ENCODE measurements at places on chromosomes 5 and 9.

DNA sequence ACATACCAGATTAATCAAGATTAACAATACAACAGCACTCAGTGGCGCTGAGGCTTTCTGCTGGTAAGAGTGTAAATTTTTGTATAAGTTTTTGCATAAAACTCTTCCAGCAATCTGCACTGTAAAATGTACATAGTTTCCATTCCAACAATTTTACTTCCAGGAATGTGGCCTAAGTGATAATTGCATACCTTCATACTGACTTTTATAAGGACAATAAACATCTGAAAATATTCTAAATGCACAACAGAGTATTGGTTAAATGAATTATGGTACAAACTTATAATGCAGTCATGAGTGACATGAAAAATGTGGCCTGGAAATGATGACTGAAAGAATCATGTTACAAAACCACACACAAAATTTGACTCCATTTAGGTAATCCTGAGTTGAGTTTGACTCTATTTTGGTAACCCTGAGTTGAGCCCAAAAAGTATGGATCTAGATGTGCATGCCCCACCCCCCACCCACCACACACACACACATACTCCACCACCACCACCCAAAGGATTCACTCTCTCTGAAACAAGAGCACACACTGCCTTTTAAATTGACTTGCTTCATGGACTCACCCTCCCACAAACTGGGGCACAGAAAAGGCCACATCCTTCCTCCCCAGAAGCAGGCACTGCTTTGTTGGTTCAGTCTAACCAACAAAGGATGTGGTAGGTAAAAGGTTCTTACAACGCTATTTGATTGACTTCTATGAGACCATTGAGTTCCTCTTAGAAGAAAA is 137.6 kb downstream of the SUSD1 start:
- DNase-seq: peak; percentile 37

GRCh38 chr5:125603321-125603720 is 819.9 kb upstream of the GRAMD2B start:
- no peak for DNase-seq

GRCh38 chr5:125487231-125487630 is 740.8 kb upstream of the ZNF608 start:
- DNase-seq: no peak

DNA sequence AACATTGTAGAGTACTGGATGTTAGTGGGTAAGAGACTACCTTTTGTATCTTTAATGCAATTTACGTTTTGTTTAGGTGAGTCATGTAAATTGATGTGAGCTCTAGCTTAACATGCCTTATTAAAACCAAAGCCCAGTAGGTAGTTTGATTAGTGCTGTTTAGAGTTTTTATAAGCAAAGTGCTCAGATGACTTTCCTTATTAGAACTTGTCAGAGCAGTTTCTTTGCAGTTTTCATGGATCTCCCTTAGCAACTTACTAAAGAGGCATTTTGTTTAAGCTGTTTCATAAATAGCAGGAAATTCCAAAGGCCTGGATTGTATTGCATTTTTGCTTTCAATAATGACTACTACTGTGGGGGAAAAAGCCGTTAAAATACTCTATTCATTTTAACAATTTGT is 14.5 kb downstream of the ZSWIM6 start:
- DNase-seq: no peak

GRCh38 chr5:90161414-90161813 is 248.1 kb downstream of the CETN3 start:
- DNase-seq: no peak

DNA sequence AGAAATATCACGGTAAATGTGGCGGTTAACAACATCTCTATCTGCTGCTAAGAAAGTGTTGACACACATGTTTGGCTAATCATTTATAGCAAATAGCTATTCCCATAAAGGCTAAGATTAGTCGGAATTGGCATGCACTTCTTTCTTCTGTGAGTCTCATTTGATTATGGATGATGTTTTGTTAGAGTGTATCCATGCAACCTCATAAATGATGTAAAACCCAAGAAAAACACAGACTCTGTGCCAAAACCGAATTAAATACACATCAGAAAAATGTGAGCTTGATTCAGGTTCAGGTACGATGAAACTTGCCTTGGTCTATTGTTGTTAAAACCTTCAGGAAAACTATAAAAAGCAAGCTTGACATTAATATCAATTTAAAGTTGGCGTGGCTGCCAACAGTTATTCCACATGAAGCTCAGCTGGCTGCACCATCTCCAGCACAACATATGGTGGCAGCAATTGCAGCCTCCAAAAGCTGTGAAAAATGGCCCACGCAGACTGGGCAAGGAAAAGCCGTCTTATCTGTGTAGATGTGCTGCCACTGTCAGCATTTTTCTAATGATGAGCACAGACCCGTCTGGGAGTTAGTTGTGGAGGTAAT is 41.1 kb upstream of the ICE1 start:
- no peak for DNase-seq

DNA sequence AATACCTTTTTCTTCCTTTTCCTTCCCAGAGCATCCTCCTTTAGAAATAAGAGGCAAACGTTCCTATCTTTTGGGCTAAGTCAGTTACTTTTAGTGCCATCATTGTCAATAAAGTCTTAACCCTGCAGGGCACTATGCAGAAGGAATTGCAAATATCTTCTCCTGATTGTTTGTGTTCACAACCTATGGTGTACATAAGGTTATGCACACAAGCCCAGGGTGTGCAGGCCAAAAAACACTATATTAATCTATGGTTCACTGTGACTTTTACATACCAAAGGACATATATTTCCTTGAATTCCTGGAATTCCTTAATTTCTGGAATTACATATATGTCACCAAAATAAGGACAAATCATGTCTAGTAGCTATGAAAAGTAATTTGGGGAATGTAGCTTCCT is 493.5 kb downstream of the MTRR start:
- DNase-seq: no peak

DNA sequence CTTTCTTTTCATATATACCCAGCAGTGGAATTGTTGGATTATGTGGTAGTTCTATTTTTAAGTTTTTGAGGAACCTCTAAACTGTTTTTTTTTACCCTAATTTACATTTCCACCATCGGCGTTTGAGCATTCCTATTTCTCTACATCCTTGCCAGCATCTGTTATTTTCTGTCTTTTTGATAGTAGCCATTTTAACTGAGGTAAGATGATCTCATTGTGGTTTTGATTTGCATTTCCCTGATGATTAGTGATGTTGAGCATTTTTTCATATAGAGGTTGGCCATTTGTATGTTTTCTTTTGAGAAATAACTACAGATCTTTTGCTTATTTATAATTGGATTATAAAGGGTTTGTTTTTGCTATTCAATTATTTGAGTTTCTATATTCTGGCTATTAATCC is 71.7 kb upstream of the TNC start:
- DNase-seq: no peak

DNA sequence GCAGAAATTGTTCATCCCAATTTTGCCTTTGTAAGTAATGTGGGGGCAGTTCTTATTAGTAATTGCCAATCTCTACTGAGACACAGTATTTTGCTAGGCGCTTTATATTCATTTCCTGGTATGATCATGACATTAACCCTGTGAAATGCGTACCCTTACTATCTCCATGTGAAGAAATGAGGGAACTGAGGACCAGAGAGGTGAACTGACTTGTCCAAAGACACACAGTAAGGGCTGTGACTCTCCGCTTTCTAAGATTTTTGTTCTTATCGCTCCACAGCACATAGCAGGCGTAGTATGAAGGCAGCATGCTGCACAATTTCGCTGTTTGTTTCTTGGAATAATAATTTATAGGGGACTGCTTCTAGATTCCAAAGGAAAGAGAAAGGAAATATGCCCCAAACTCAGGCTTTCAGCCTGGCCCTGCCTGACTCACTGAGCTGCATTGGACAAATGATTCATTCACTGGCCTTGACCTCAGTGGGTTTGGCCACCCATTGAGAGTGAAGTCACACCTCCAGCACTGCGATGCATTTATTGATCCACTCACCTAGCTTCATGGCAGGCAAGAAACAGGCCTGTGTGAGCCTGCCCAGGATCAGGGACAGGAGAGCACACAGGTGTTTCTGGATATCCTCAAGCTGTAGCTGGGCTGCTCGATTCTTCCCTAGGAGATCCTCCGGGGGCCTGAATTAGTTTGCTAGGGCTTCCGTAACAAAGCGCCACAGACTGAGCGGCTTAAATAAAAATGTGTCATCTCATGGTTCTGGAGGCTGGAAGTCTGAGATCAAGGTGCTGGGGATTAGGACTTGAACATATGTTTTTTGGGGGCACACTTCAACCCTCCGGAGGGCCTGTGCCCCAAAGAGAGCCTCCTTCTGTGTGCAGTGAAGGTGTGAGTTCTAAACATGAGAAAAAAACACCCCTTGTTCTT is 7.2 kb upstream of the DUSP1 start:
- no peak for DNase-seq

DNA sequence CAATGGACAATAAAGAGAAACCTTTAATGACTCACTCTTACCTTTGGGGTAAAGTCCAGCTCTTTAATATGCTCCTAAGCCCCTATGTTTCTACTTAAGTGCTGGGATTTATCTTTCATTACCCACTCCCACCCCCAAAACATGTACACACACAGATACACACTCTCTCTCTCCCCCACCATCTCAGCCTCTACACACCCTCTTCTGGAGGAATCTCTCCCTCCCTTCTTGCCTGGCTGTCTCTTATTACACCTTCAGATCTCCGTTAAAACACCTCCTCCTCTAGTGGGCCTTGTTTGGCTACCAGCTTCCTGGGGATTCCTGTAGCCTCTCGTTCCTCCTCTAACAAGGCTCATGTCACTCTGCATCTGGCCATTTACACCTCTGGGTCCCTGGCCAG is 6.9 kb downstream of the GPRIN1 start:
- DNase-seq: no peak

DNA sequence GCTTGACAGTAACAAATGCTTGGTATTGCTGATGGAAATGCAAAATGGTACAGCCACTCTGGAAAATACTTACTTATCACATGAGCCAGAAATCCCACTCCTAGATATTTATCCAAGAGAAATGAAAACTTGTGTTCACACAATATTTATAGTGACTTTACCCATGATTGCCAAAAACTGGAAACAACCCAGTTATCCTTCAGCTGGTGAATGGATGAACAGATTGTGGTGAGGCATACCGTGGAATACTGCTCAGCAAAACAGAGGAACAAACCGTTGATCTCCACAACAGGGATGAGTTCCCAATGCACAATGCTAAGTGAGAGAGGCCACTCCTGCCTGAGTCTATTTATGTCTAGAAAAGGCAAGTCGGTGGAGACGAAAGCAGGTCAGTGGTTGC is 40.5 kb upstream of the LRRC14B start:
- DNase-seq: no peak

GRCh38 chr9:120919843-120920805 is 6.5 kb downstream of the TRAF1 start:
- no peak for DNase-seq

- no peak for DNase-seq
Observed at GRCh38 chr9:21777701-21778100, 24.7 kb upstream of the MTAP start.

GRCh38 chr5:55847837-55848236 is 3.3 kb upstream of the IL31RA start:
- DNase-seq: no peak

DNA sequence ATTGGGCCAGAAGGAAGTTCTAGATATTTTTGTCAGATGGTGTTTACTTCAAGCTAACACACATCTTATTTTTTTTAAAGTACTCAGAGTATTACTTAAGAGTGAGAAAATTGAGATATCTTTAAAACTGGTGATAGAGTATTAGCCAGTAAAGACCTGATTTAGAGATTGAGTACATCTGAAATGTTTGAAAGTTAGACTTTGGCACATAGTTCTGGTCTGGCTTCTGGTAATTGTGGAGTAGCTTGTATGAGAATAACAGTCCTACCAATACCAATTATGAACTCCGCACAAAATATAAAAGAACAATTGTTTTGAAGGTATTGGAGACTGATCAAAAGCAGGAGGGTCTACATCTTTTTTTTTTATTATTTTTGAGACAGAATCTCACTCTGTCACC is 44.5 kb upstream of the GLIPR2 start:
- no peak for DNase-seq

GRCh38 chr9:14529629-14530028 is 163.6 kb downstream of the ZDHHC21 start:
- no peak for DNase-seq

DNA sequence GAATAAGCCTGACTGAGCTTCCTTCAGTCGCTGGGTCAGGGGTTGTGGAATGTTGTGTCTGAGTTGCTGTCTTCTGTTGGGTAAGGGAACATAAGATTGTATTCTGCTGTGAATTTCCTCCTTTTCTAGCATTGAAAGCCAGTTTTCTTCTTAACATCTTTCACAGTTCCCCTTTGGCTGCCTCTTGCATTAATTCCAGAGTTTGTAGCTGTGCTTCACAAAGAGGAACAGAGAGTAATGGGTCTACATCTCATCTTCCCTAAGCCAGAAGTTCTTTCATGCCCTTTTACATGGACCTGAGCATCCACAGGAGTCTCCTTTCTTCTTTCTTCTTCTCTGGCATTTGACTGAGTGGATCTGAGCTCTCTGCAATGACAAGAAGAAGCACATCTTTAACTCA is 686.8 kb downstream of the KCTD16 start:
- DNase-seq: no peak

DNA sequence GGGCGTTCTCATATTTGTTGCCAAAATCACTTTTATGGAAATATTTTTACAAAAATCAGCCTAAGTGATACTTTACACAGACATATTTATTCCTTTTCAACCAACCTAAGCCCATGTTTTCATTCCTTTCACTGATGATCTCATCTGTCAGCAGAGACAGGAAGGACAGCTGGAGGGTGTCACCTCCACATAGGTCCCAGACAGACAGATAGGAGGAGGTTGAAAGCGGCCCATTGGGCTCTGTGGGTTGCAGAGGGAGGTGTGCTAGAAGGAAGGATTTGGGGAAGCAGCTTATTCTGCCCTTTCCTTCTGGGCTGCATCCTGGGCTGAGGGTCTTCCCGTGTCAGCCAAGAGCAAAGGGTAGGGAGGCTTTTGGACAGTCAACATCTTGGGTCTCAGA is 26.0 kb upstream of the SEMA4D start:
- no peak for DNase-seq

GRCh38 chr5:142472306-142472951 is 147.6 kb upstream of the SPRY4 start:
- DNase-seq: peak; percentile 28

- DNase-seq: no peak
Observed at GRCh38 chr5:166719991-166720390, 1571.5 kb upstream of the WWC1 start.

DNA sequence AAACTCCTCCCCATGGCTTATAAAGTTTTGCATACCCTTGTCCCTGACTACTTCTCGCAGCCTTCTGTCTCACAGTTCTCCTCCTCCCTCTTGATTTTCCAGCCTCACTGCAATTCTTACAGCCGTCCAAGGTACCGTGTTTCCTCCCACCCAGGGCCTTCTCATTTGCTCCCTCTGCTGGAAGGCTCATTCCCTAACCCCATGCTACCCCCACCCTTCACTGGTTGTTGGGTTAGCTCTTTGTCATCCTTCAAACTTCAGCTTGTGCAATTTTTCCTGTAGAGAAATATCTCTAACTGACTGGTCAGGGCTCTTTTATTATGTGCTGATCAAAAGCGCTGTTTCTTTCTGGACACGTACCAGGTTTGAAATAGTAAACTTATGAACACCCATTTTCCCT is 329.2 kb downstream of the EBF1 start:
- DNase-seq: no peak

All from stimulated activated CD4-positive, alpha-beta T cell treated with anti-CD3 and anti-CD28 coated beads, Interleukin-4, amount 100 ng/mL, for 48 hours (primary cell).